ENCODE measurements at places on chromosomes 12 and 14.

GRCh38 chr12:43118881-43119280, 433.1 kb downstream of the ADAMTS20 start:
- no peak for DNase-seq

GRCh38 chr12:57549909-57550640, at the start of gene KIF5A:
TSS of gene KIF5A (plus strand) at chr12:57550044. CDS start at chr12:57550272, 228 bp downstream.
- peak; percentile 80 for DNase-seq

DNA sequence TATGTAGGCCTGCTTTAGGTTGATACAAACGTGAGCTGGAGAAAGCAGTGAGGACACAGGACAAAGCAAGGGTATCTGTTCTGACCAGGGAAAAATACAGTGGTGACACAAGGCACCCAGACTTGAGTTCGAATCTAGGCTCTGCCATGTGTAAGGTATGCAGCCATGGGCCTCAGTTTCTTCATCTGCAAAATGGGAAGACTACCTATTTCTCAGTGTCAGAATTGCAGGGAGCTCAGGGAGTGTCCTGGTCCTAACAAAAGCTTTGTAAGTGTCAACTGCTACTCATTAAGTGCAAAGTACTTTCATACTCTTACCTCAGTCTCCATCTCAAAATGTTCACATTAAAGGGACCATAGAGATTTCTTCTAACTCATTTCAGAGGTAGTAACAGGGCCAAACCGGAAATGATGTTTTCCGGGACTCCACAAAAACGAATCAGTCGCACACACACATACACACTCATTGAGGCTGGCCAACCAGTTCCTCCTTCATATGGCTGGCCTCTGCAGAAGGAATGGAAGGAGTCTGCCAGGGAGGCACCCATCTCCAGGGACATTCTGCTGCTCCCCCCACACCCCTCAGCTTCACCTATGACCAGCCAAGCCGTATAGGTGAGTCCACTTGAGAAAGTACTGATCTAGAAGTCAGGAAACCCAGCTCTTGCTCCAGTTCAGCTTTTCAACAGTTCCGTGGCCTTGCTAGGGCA, 7.8 kb downstream of the CTDSP2 start:
- DNase-seq = peak; percentile 49

GRCh38 chr14:74691456-74691855, 21.4 kb downstream of the AREL1 start:
- DNase-seq = no peak

GRCh38 chr12:81167694-81168093, 89.8 kb downstream of the ACSS3 start:
- DNase-seq = no peak

GRCh38 chr14:64698903-64699302, 5.3 kb upstream of the PLEKHG3 start:
- DNase-seq = no peak

DNA sequence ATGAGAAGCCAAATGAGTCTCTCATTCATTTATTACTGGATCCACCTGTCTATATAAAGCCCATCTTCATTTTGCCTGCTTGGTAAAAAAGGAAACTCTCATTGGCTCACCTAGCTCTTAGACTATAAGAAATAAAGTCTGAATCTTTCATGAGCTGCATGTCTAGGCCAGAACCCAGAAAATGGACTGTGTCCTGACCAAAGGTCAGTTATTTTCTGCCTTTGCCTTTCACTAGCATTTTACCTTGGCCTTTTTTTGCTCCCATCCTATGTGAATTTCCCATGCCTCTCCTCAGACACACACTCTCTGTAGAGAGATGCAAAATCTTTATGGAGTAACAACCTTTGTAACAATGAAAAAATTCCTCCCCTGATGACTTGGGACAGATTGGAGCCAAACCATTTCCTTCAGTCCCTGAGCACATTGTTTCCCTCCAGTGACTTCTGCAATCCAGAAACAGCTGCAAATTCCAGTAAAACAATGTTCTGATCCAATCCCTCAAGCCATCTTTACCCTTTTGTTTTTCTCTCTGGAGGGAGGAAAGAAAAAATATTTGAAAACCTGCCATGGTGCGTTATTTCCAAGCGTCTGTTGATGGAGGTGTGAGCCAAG, 33.6 kb upstream of the MAP3K9 start:
- no peak for DNase-seq

GRCh38 chr14:37708481-37708880, 113.1 kb downstream of the TTC6 start:
- no peak for DNase-seq

GRCh38 chr12:14920475-14921126, 17.7 kb downstream of the ERP27 start:
- no peak for DNase-seq

GRCh38 chr12:11728154-11728755, 78.8 kb downstream of the ETV6 start:
- DNase-seq = no peak

DNA sequence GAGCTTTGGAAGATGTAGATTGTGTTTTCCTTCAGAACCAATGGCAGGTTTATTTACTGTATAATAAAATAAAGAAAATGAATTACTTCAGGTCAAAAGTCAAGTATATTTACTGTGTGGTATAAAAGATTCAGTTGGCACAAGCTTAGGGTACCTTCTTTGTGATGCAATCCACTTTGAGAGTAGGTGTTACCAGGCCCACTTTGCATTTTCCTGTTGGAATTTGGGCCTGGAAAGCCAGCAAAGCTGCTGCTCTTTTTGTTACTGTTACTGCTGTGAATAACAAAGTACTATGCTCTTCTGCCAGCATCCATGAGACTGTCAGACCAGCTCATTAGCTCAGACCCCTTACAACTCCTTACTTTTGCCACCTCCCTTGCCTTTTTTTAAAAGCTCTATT, 649.0 kb upstream of the SEL1L start:
- DNase-seq = no peak

- peak; percentile 81 for DNase-seq
These were observed 32.7 kb downstream of the VCPKMT start for GRCh38 chr14:50083467-50084337.

DNA sequence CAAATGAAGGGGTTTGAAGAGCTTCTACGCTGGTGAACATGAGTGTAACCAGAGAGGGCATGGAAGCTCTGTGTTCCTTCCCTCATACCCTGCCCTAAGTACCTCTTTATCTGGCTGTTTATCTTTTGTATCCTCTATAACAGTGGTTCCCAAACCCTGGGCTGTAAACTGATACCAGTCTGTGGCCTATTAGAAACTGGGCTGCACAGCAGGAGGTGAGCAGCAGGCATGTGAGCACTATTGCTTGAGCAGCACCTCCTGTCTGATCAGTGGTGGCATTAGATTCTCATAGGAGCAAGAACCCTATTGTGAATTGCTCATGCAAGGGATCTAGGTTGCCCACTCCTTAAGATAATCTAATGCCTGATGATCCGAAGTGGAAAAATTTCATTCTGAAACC, 172.9 kb upstream of the AVPR1A start:
- DNase-seq = no peak

DNA sequence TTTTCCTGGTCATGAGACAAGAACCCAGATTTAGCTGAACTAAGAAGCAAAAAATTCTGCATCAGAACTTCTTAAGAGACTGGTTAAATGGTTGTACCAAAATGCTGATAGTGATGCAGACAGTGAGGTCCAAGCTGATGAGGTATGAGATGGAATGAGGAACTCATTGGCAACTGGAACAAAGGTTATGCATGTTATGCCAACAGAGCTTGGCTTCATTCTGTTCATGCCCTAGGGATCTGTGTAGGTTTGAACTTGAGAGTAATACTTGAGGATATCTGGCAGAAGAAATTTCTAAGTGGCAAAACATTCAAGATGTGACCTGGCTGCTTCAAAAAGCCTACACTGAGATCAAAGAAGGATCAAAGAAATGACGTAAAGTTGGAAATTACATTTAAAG, 398.0 kb downstream of the FSCB start:
- no peak for DNase-seq

- no peak for DNase-seq
These were observed 521.0 kb downstream of the FUT8 start for GRCh38 chr14:65933400-65934069.

DNA sequence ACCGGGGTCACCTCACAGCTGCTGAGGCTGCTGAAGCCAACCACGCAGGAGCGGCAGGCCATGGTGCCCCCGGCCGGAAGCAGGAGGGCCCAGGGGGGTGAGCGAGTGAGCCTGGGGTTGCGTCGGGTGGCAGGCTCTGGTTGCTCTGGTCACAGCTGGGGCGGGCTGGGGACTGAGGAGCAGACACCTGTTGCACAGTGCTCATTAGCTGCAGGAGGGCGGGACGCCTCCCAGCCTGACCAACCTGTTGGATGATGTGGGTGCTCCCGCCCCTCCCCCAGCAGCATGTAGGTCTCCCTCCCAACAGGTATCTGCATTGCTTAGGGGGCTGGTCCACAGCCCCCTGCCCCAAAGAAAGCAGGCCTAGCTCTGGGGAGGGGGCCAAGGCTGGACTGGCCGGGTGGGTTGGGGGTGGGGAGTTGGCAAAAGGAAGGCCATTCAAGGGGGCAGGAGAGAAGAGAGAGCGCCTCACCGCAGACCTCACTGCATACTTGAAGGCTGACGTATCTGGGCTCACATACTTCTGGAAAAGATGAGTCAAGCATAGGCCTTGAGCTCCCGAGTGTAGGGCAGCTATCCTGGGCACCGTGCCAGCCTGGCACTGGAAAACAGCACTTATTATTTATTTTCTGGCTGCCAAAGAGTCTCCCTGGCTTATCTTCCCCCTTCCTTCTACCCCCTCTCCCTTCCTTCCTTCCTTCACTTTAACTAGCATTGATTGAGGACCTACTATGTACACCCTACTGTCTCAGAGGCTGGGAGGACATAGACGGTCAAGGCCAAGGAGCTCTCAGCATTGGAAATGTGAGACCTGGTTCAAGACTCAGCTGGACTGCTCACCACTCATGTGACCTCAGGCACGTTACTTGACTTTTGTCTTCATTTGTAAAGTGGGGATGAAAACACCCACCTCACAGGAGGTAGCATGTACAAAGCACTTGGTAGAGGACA, at the start of gene KRT80:
KRT80 (minus strand) TSS at position 174 of the 951 bp plus-strand sequence; CDS start at position 62, 112 bp downstream.
- peak; percentile 32 for DNase-seq

DNA sequence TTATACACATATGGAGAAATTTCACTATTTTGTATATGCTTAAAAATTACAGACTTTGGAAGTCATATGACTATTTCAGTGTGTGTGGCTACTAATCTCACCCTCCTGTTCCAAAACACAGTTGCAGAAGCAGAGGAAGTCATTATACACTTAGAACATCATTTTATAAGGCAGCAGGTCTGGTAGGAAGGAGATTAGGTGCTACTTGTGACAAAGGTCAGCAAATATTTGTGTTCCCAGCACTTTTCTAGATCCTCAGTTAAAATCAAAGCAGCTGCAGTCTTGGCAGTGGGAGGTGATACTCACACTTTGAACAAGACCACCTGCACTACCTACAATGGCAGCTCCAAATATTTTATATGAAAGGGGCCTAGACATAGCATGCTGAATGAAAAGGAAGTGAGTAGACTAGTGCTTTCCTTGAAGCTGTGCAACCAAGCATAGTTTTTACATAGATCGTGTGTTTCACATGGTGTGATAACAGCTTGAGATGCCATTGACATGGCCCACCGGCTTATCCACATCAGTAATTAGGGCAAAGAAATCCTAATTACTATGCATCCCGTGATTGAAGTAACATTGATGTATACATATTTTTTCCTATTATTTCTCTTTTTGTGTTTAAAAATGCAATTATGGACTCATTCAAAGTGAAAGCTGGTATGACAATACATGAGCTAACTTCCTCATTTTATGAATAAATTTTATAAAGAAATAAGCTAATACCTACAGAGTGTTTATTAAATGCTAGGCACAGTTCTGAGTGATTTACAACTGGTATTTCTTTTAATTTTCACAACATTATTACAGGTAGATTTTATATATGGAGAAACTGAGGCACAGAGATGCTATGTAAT, 5.3 kb downstream of the GYS2 start:
- DNase-seq = no peak

DNA sequence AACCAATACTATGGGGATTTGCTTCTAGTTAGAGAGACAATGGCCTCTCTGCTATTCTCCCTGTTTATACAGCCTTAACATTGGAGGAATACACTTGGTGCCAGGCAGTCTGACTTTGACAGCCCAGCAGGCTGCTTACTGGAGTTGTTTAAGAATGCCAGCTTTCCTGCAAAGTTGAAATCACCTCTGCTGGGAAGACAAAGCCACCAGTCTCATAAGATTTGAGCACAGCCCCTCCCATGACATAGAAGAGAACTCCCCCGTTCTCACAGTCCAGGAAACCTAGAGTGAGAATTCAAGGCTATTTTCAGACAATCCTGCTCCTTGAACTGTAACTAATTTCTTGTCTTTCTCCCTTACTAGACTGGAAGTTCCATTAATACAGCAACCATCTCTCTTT, 21.1 kb upstream of the CATSPERB start:
- no peak for DNase-seq

GRCh38 chr12:125966641-125967040, 901.4 kb downstream of the AACS start:
- no peak for DNase-seq

- DNase-seq = no peak
These were observed 96.0 kb upstream of the MAX start for GRCh38 chr14:65198346-65198745.

DNA sequence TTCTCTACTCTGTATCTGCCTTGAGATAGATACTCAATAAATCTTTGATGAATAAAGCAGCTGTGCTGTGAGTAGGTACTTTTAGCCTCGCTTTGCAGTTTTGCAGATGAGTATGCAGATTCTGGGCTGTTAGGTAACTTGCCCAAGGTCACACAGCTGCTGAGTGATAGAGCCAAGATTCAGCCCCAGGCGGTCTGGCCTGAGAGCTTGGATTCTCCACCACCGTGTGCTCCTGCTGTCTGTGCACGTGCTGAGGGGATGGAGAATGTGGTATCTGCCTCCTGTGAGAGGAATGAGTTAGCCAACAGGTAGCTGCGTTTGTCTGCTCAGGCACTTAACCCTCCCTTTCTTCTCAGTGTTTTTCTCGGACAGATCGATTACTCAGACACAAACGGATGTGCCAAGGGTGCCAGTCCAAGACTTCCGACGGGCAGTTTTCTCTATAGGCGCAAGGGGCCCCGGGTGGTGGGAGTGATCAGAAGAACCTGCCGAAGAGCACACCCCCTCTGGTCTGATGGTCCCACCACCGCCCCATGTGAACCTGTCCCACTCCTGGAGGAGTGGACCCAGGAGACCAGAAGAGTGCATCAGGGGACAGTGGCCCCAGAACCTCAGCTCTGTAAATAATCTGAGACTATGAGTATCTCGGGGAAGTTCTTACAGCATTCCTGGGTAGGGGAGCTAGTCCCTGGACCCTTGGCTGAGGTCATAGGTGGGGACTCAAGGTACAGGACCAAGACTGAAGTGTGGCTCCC, 6.6 kb upstream of the CSAD start:
- no peak for DNase-seq

- DNase-seq = no peak
These were observed 45.6 kb upstream of the SGPP1 start for GRCh38 chr14:63773504-63773903.

DNA sequence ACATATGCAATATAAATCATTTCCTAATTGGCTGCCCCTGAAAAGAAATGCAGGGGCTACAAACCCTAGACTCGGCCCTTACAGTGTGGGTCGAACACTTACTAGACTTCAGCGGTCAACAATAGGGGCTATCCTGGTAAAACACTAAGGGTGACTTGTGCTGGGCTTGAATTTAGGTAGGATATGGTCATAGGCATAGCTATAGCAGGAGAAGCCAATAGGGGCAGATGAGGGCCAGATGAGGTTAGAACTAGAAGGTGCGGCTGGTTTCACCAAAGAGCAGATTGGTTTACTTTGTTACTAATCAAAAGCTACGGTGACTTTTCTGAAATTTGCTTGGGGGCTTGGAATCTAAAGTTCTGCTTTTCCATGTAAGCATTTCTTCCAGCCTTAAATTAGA, 282.3 kb upstream of the DIO2 start:
- DNase-seq = no peak

Measured in activated T-cell treated with anti-CD3 and anti-CD28 coated beads, Interleukin-2, amount 50 U/mL, for 24 hours (primary cell).